Stimulated activated CD4-positive, alpha-beta T cell treated with anti-CD3 and anti-CD28 coated beads, TNF-alpha, amount 100 ng/mL, for 24 hours (primary cell): ENCODE measurements at places on chromosomes 16 and 17.

DNA sequence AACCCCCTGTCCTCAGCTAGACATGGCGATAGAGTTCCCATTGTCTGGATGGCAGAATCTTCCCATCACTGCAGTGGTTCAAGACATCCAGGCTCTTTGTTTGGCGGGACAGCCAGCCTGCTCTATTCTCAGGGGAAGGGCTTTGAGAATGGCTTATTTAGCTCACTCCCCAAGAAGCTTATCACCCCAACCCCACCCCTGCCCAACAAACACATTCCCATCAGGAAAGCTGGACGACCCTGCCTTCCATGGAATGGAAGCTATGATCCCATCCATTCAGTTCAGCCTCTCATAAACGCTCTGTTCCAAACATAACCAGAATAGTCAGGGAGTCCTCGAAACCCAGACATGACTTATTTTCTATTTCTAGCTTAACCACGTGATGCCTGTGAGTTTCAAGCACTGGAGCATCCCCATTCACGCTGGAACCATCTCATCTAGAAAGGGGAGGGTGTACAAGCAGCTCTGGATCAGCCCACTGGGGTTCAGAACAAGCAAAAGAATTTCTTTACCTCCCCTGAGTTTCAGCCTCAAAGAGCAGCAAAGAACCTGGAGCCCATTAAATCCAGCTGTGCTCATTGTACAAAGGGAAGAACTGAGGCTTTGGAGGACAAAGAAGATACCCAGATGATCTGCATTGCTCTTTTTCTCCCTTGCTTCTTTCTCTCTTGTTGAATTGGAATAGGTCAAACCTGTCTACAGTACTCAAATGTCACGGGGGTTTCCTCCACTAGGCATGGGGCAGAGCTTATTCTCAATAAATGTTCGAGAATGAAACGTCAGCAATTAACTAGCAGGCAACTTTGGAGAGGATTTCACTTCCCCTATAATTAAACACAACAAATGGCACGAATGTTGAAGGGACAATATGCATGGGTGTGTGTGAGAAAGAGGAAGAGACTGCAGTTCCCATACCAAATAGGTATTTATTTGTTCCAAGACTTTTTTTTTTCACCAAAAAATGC, 93.1 kb downstream of the XYLT1 start:
- DNase-seq, result no peak

DNA sequence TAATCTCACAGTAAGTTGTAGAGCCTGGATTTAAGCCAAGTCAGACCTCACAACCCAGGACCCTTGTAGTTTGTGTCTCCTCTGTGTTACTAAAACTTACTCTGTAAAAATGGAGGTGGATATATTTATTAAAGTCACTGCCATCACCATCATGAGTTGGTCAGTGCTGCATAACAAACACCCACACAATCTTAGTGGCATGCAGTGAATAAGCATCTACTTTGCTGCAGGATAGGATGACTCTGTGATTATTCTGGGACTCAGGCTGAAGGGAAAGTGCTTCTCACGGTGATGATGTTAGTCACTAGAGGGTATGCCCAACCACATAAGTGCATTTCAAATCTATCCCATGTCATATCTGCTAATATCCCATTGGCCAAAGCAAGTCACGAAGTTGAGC, 398.7 kb downstream of the XYLT1 start:
- no peak for DNase-seq

- DNase-seq, result no peak
Observed at GRCh38 chr16:87058728-87059250, 258.4 kb downstream of the C16orf95 start.

GRCh38 chr17:57496382-57496781, 240.1 kb downstream of the MSI2 start:
- no peak for DNase-seq

- no peak for DNase-seq
Observed at GRCh38 chr16:4313563-4314531, 2.0 kb upstream of the GLIS2 start.

DNA sequence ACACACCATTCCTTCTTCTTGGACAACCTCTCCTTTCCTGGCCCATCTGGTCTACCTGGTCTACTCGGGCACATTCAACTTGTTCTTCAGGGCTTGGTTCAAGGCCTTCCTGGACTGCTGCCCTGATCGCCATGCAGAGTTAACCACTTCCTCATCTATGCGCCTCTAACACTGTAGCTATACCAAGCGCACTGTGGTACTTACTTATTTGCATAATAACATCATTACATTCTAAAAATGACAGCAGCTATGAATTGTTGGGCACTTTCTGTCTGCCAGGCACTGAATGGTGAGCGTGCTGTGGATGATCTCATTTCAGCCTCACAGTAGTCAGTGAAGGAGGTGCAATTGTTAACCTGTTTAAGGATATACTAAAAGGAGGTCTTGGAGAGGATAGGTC, 66.9 kb upstream of the SDK2 start:
- no peak for DNase-seq

- DNase-seq, result no peak
Observed at GRCh38 chr17:18968345-18968744, 16.4 kb downstream of the SLC5A10 start.

GRCh38 chr16:66605177-66605978, 874 bp downstream of the CMTM3 start:
- no peak for DNase-seq

DNA sequence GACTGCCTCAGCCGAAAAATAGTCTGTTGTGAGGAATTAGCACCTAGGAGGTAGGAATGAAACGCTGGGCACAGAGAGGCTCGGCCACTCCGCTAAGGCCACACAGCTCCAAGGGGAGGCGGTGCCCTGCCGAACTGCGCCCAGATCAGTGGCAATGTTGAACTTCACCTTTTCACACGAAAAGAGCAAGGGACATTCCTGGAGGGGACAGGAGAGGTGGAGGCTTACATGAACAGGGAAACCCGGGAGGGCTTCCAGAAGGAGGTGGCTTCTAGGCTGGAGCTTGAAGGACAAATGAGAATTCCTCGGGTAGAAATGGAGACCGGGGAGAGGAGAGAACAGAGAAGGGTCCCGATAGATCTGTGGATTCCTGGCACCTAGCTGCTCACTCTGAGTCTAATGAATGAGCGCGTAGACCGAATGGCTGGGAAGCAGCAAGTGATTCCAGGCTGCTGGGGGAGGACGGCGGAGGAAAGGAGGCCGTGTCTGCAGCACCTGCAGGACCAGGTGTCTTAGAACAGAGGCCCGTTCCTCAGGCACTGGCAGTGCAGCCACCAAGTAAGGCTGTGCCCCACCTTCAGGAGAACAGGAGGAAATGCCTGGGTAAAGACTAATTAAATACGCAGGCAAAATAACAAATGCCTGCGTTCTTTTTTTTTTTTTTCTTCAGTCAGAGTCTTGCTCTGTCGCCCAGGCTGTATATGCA, 722 bp upstream of the SLC38A10 start:
- DNase-seq, result no peak

DNA sequence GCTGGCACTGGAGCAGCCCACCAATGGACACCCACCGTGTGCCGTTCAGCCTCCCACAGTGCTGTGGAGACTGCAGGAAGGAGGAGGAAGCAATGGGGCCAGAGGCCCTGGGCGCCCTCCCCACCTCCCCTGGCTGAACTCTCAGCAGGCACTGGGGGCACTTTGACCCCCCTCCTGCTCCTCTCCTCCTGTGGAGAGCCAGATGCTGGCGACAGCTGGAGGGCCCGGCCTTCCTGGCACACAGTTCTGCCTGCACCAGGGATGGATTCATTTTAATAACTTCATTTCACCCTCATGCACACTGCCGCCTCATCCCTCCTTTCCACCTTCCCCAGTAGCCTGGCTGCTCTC, 6.0 kb downstream of the NXPH3 start:
- DNase-seq, result no peak
